Adrenal gland (tissue), 19 donors: ENCODE measurements at places on chromosomes 3 and 15. TPM values are rescaled to one million over a fixed set of nuclear protein-coding genes. Genes with fewer than 3 reads are reported as not detected.

GRCh38 chr3:34570916-34571705 is 772.7 kb downstream of the PDCD6IP start:
- no peak for DNase-seq

DNA sequence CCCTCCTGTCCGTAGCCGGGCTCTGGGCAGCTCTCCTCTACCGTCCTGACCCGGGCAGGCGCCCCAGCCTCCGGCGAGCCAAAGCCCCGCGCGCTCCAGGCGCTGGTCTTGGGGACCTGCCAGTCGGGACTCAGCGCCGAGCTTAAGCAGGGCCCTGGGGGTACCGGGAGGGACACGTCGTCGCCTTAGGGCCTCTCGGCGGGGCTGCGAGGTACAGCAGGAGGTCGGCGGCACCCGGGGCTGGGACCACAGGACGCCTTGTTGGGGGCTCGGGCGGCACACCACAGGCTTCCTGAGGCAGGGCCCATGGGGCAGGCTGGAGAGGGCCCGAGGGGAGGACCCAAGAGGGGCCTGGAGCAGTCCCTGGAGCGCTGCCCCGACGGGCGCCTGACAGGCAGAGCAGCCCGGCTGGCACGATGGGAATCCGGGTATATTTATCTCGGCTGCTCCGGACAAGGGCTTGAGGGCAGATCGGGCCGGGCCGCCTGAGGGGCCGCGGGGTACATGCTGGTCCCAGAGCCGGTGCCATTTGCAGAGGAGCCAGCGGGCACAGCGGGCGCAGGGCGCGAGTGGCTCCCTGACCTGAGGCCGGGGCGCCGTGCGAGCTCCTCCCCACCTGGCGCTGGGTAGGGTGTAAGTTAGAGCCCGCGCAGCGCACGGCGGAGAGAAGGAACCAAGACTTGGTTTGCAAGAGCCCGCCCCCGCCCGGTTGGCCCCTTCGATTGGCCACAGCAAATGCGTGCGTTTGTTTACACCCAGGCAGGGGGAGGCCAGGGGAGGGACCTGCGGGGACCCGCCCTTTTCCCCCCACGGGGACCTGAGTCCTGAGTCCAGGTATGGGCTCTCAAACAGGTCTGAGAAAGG is 574 bp downstream of the SLC38A3 start:
- DNase-seq = no peak

GRCh38 chr15:42215913-42216829 is 8.1 kb upstream of the VPS39 start:
- DNase-seq = no peak

DNA sequence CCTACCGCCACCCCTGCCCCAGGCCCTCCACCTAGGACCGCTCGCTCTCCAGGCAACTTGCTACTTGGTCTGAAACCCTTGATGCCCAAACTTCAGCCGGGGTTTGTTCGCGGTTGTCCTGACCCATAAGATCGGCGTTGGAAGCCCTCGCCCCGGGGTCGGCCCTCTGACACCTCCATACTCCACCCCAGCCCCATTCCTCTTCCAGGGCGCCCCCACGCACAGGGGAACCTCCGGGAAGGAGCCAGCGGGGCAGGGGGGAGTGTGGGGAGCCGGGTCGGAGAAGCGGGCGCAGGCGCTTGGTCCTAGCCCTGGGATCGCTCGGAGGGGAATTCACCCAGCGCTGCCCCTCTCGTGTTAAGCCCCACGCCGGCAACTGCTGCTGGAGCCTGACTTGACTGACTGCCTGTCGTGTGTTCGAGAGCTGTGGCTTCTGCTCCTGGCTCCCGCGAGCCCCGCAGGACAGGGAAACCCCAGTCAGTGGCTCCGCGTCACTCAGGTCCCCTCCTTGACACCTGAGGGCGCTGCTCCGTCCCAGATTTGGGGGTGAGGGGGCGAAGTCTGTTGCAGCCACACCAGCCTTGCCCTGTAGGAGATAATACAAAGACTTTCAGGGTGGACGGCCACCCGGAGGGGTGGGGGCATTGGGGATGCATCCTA is 675 bp downstream of the RYR3 start:
- DNase-seq = no peak

DNA sequence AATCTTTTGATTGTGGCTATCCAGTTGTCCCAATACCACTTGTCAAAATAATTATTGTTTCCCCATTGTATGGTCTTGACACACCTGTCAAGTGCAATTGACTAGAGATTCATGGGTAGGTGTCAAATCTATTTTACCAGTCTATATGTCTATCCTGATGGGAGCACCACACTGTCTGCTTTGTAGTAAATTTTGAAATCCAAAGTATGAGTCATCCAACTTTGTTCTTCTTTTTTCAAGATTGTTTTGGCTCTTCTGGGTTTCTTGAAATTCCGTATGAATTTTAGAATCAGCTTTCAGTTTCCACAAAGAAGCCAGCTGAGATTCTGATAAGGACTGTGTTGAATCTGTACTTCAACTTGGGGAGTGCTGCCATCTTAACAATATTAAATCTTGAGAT is 71.9 kb downstream of the CSNK1G1 start:
- DNase-seq = no peak

- no peak for DNase-seq
These were observed 57.8 kb downstream of the IMPG2 start for GRCh38 chr3:101262393-101263240.

DNA sequence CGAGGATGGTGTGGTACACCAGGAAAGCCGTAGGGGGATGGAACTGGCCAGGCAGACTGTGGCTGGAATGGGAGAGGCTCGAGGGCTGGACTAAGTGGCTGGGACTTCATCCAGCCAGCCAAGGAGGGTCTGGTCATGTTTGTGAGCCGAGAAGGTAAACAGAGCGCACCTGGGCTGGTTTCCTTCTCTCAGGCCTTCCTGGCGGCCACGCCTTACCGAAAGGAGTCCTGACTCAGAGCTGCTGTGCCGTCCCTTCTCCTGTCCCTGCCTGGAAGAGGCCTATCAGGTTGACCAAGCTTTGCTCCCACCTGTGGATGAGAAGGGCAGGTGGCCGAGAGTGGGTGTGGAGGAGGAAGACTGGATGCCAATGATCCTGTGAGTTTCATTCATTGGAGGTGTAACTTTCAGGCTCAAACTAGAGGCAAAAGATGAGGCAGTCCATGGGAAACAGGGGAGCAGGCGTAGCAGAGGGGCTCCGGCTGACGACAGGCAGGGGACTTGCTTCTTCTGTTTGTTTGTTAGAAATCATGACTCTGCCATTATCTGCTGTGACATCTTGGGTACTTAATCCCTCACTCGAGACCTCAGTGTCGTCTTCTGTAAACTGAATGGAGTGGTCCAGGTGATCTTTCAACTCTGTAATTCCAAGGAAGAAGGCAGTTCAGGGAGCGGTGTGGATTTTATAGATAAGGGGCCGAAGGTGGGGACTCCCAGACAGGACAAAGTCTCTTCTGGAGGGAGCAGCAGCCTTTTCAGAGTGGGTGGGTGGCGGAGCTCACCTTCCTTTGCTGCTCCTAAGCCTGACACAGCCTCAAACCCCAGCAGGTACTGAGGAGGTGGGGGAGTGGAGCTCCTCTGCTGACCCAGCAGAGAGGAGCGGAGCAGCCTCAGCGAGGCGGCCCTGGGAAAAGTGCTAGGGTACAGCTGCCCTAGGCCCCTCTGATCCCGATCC is 71.8 kb upstream of the GATM start:
- DNase-seq = no peak

- no peak for DNase-seq
These were observed 177.6 kb downstream of the GHSR start for GRCh38 chr3:172270557-172271166.

GRCh38 chr3:24736701-24737100 is 242.1 kb upstream of the THRB start:
- DNase-seq = no peak

- DNase-seq = no peak
These were observed 36.1 kb upstream of the MCF2L2 start for GRCh38 chr3:183464480-183464879.

DNA sequence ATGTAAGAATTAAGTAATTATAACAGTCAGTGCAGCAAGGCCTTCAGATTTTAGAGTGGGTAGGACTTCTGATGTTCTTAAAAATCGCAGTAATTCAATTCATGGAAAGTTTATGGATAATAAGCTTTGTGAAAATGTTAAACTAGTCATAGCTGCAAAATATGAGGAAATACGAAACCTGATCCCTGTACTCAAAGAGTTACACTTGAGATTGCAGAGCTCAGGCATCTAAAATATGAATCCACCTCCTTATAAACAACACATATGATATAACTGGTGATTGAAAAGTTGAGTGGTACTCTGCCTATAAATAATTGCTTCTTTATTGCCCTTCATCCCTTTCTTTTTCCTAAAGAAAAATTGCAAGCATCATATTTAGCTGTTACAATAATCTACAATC is 473.3 kb downstream of the OTOL1 start:
- no peak for DNase-seq

DNA sequence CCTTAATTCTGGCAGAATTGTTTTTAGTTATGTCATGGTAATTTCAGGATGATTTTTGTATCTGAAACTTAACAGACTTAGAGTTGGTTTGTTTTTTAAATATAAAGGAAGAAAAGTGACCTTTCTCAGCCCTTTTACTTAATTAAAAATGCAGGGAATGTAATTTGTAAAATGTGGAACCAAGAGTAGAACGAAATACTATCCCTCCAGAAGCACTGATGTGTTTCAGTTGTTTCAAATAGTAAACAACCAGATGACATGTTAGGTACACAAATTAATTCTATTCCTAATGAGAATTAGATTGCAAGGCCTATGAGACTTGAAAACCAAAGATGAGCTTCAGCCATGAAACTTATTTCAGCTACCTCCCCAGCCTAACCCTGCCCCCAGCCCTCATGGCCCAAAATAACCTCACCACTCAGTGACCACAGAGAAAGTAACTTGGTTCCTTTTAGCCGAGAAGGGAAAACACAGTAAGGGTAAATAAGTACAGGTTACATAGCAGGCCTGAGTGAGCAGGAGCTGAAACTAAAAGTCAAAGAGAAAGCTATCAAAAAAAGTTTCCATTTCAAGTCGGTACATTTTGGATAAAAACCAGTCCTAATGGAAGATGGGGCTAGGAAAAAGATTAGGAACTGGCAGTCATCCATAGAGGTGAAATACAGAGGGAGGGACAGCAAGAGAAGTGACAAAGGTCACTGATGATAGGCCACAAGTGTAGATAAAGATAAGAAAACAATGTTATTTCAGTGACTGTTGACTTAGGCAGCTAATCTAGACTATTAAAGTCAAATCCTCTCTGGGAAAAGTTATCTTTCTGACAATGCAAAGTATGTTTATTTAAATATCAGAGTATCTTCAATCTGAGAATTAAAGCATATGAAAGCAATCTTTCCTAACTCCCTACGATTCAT is 23.2 kb downstream of the SENP8 start:
- DNase-seq = no peak

- DNase-seq = no peak
These were observed 822.7 kb downstream of the NTRK3 start for GRCh38 chr15:87433871-87434270.

- DNase-seq = no peak
These were observed 100.8 kb downstream of the TMEM266 start for GRCh38 chr15:76160426-76161152.

GRCh38 chr3:46656778-46657556 is 36.5 kb downstream of the ALS2CL start:
- no peak for DNase-seq

DNA sequence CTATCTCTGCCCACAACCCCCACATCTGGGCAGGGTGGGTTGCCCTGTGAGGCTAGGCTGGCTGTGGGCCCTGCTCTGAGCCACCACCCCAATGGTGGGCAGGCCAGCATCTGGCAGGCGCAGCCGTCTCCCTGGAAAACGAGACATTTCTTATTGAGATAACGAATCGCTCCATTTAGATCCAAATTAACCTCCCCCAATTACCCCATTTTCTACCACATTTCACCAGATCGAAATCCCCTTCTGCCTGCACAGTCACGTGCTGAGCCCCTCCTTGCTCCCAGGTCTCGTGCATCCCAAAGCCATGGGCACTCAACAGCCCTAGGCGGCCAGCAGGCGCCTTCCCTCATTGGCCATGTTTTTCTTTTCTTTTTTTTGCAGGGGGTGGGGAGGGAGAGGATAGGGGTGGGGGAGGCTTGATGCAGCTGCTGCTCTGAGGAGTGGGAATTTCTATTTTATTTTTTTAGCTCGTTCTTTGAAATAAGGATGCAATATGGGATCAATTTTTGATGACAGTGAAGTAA is 53.0 kb upstream of the TMEM115 start:
- DNase-seq = no peak

DNA sequence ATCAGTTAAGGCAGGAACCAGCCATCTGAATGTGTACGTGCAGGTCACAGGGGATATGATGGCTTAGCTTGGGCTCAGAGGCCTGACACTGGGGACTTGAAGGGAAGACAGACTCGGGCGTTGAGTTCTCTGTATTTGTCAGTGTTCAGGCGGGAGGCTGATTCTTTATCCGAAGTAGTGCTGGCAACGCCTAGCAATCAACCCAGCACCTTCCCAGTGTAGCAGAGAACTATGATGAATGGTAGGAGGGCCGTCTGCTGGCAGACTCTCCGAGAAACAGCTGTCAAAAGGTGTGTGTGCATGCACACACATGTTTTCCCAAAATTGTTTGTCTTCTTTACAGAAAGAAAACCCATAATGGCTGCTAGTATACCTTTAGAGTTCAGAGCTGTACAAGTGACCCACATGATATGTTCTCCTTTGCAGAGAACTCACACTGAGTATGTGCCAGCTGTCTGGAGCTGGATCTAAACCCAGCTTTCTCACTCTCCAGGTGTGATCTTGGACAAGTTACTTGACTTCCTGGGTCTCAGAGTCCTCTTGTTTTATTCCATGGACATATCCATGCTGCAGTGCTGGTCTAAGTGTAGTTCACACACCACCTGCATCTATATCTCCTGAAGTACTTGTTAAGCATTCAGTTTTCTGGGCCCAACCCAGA is 74.5 kb upstream of the LARS2 start:
- DNase-seq = no peak

DNA sequence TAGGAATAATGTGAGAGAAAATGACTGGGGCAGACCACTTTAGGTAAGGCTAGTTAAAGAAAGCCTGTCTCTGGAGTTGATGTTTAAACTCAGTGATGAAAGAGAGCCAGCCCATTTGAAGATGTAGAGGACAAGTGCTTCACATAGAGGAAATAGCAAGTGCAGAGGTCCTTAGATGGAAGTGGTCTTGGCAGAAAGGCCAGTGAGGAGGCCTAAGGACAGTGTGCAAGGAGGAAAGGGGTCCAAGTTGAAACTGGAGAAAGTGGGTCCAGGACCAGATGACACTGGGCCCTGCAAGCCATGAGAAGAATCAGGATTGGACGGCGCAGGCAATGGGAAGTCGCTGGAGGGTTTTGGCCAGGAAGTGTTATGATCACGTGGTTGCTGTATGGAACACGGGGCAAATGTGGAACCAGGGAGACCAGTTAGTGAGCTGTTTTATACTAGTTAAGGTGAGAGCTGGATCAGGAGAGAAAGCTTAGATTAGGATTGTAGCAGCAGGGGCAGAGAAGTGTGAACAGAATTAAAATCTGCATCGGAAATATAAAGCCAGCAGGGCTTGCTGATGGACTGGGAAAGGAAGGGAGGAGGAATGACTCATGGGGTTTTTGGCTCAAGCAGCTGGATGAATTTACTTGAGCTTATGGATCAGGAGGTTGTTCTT is 48.0 kb upstream of the SCAANT1 start:
- DNase-seq = peak; percentile 51

The AMT gene
- 22.9 TPM for polyA plus RNA-seq

The OR5H2 gene
- not detected for polyA plus RNA-seq

The TUSC7 gene
- polyA plus RNA-seq = not detected

The GOLGA8G gene
- polyA plus RNA-seq = not detected

The MED12L gene
- 0.77 TPM for polyA plus RNA-seq

The RASL12 gene
- polyA plus RNA-seq = 4.3 TPM

The CCDC33 gene
- polyA plus RNA-seq = 0.48 TPM

The ATP6V1A gene
- 14.7 TPM for polyA plus RNA-seq

The MAGI1 gene
- polyA plus RNA-seq = 7.9 TPM

The GOLGA6L4 gene
- polyA plus RNA-seq = 17.1 TPM

The SAMMSON gene
- not detected for polyA plus RNA-seq

The PRR20G gene
- polyA plus RNA-seq = not detected

The MINDY4B gene
- polyA plus RNA-seq = 0.74 TPM

The GABRB3 gene
- polyA plus RNA-seq = 11.3 TPM
